ENCODE measurements at places on chromosomes 12 and 14.

- DNase-seq = no peak
Measured at GRCh38 chr12:52529846-52530245, 9.7 kb upstream of the KRT5 start.

DNA sequence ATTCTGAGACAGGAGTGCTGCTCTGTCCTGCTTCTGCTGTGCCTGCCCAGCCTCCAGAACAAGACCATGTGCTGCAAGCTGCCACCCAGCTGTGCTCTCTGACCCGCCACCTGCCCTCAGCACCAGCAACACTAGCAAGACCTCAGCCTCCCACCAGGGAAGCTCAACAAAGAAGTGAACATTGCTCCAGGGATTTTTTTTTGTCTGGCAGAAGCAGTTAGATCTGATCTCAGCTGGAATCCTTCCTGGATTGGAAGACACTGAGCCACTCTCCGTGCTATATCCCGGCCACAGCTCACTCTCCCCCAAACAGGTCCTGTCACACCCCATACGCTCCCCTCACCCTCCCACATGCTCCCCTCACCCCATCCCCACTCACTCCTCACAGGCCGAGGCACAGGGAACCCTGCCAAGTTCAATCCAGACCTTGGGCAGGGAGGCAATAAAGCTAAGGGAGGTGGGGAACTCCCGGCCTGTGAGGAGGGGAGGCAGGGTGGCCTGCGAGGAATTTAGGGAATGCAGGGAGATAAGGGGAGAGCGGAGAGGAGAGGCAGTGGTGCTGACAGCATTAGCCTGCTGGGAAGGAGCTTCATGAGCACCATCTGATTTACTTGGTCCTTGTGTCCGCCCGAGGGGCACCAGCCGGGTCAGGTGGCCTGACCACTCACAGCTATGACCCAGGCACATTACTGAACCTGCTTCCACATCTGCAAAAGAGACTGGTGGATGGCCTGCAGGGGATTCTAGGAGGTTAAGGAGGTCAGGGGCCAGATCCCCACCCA lies 29.7 kb downstream of the CCDC85C start:
- DNase-seq = no peak

- DNase-seq = no peak
Measured at GRCh38 chr14:30194741-30195148, 267.1 kb upstream of the PRKD1 start.

DNA sequence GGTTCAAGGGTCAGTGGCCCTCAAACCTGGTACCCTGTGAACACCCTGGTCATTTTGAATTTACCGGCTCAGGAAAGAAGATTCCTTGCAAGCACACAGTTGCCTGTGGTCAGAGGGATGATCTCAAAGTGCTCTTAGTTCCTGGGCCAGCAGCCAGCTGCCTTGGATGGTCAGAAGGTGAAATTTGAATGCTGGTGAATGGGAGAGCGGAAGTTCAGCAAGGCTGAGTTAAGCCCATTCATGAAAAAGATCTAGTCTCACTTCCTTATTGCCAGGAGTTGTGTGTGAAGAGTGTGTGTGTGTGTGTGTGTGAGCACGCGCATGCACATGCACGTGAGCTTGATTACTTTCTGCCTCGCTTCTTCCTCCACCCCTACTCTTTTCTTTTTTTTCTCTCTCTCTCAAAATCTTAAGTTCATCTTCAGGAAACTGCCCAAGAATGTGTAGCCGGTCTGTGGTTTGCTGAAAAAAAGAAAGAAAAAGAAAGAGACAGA lies 155.5 kb upstream of the CCND2 start:
- DNase-seq = no peak

GRCh38 chr12:52091061-52091460 lies 11.6 kb downstream of the SMIM41 start:
- no peak for DNase-seq

GRCh38 chr12:14654842-14655241 lies 41.6 kb downstream of the GUCY2C start:
- DNase-seq = no peak

DNA sequence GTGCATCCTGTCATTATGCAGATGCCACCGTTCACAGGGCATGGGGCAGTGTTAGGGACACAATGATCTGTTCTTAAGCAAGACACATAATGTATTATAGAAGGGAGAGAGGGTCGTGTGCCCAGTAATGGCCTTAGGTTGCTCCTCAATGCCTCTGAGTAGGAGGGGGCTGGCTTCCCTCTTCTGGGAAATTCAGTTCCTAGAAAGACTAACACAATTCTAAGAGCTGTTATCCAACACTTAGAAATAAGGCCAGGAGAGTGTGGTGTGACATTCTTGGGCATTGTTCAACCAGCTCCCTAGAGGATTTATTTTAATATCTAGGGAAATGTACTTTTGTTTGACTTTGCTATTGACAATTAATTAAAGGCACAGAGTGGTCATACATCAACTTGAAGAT lies 118.5 kb downstream of the ADCK1 start:
- DNase-seq = no peak

GRCh38 chr12:33529810-33530209 lies 90.2 kb upstream of the SYT10 start:
- no peak for DNase-seq

GRCh38 chr12:131327521-131328488 lies 374.1 kb downstream of the ADGRD1 start:
- no peak for DNase-seq

DNA sequence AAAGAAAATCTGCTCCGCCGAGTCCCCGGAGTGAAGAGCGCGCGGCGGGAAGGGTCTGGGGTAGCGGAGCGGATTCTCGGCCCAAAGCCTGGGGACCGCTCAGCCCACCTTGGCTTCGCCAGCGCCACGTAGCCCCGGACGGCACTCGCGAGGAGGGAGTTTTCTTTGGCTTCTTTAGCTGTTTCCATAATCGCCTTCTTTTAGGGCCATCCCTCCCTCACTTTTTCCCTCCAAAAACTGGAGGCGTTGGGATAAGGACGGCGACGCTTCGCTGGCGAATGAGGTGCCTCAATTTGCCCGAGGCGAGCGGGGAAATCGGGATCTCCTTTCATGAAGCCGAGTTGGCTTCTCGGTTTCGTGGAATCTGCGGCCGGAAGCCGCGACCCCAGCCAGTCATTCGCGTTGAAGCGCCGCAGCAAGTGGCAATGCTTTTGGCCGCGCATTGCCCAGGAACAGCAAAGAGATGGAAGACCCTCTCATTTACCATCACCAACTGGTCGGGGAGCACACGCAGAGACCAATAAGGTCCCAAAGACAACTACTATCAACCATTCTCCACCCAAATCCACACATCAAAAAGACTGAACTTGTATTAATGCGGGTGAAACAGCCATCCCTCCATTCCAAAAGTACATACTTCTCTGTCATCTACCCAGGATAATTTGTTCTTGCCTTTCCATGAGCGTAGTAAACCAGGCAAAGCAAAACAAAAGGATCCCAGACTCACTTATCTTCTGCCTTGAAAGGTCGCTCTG lies 8.4 kb upstream of the SIX1 start:
- DNase-seq = no peak

DNA sequence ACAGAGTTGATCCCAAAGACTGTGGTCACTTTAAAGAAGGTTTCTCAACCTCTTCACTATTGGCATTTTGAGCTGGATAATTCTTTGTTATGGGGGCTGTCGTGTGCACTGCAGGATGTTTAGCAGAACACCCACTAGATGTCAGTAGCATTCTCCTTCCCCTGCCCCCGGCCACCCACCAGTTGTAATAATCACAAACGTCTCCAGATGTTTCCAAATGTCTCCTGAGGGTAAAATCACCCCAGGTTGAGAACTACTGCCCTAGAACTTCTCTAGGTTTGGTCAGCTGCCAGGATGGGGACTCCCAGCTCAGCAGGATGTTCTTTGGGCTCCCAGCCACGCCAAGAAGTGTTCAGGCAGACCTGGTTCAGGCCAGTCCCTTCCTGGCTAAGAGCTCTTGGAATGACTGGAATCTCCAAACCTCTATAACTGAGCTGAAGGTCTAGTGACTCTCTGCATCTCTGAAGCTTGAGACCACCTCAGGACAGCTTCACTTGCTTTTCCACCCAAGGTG lies 12.5 kb upstream of the AJUBA start:
- DNase-seq = no peak

GRCh38 chr14:99257122-99257672 lies 14.8 kb downstream of the BCL11B start:
- DNase-seq = peak; percentile 6

DNA sequence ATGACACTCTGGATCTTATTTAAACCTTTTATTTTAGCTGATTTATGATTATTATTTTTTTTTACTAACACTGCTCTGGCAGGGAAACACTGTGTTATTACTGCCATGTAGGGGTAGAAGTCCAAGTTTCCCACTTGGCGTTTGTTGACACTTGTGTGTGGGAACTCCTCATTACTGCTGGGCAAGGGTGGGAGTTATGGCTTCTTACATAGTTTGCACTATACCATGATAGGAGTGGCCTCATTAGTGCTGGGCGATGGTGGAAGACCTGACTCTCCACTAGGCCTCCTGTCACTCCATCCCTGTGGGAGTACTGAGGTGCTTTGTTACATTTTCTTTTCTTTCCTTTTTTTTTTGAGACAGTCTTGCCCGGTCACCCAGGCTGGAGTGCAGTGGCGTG lies 83.5 kb downstream of the BRMS1L start:
- DNase-seq = no peak

GRCh38 chr12:49875115-49875720 lies 28.5 kb downstream of the FAIM2 start:
- no peak for DNase-seq

DNA sequence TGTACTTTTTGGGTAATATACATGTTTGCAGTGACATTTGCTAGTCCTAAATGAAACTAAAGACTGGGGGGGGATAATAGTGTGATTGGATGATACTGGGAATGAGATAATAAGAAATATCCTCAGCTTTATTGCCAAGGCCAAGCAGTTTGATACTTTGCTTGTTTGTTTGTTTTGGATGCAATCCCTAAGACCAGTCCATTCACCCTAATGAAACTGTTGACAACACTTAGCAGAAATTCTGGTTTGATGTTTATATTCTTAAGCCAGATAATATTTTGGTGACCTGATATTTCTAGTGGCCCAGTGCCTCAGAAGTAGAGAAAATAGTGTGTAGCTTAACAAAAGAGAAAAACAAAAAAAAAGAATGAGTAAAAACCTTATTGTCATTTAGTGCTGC lies 1.8 kb downstream of the PHC1 start:
- no peak for DNase-seq

GRCh38 chr12:49853671-49854070 lies 10.8 kb upstream of the BCDIN3D start:
- DNase-seq = no peak

GRCh38 chr12:55704824-55705718 lies 2.6 kb downstream of the ITGA7 start:
- no peak for DNase-seq

DNA sequence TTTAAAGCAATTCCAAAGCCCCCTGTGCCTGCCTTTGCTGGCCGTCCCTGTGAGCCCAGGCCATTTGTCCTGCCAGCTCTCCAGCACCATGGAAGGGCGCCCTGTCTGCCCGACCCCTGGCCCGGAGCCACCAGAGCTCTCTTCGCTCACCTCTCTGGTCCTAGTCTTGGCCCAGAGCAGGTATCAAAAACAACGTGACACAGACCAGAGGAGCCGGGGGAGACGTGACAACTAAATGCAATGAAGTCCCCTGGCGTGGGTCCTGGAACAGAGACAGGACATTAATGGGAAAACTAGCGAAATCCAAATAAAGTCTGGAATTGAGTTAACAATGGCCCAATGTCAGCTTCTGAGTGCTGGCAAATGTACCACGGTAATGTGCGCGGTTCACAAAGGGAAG lies 83.2 kb upstream of the DIO3 start:
- no peak for DNase-seq

DNA sequence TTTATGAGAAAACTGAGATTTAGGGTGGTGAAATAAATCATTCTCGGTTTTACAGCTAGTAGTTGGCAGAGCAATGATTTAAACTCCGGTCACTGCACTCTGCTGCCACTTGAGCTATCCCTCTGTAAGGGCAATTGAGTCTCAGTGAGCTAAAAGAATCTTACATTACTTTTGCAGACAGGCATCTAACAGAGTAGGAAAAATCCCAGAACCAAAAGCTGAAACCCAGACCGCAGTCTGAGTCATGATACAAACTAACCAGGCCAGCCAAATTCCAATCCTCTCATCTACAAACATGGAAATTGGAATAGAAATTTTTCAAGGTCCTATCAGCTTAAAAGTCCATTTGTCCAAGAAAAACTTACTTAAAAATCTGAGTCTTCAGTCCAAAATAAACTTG lies 73.7 kb downstream of the ANKS1B start:
- no peak for DNase-seq

DNA sequence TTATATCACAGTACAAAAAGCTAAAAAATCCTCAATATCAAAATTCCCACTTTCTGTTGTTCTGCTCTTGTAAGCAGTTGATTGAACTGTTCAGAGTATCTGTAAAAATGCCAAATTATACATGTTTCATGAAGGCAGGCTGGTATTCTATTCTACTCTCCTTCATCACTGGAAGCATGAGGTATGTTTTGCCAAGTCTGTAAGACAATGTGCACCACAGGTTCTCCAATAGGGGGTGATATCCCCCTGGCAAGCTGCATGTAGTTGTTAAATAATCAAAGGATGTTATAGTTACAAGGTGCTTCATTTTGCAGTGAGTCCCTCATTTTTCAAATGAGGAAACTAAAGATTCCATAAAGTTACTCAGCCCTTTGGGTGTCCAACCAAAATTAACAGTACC lies 15.1 kb upstream of the NEK9 start:
- no peak for DNase-seq

- DNase-seq = no peak
Measured at GRCh38 chr14:95619785-95620417, 66.3 kb upstream of the TCL1B start.

DNA sequence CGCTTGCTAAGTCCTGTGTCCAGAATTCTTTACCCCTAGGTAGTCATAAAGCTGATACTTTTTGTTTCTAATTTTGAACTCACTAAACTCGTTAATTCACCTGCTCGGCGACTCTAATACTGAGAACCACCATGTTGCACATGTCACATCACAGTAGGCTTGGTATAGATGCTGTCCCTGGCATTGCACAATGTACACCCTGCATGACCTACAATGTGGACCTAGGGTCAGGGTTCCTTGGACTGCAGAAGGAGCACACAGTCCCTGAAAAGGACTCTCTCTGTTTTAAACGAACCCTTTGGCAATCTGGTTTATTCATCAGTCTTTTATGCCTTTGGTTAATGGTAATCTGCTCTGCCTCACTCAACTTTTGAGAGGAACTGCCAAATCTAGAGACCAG lies 272.4 kb downstream of the FOXN3 start:
- no peak for DNase-seq

GRCh38 chr12:52636189-52636588 lies 15.8 kb downstream of the KRT2 start:
- no peak for DNase-seq

Data from activated naive CD4-positive, alpha-beta T cell treated with Interleukin-2 at 50 U/mL for 16 hours (primary cell).